T1000 (cell line): ENCODE measurements at places on chromosomes 6 and 20.

GRCh38 chr20:61449916-61450315 is 197.9 kb downstream of the CDH4 start:
- DNase-seq, result no peak

- DNase-seq, result no peak
Measured at GRCh38 chr20:50191544-50192363, 1.1 kb downstream of the CEBPB start.

DNA sequence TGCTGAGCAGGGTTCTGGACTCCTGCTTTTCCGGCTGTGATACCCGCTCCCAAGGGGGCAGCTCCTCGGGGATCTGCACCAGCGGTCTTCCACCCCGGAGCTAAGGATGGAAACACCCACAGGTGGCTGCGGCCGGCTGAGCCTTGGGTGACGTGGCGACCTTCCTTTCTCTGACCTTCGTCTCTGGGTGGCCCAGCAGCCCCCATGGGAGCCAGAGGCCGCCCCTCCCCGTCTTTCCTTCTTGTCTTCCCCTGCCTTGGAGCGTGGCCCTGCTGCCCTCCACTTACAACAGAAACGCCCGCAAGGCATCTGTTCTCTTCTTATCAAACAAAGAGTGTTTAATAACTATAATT is 405.7 kb downstream of the TAF4 start:
- DNase-seq, result no peak

DNA sequence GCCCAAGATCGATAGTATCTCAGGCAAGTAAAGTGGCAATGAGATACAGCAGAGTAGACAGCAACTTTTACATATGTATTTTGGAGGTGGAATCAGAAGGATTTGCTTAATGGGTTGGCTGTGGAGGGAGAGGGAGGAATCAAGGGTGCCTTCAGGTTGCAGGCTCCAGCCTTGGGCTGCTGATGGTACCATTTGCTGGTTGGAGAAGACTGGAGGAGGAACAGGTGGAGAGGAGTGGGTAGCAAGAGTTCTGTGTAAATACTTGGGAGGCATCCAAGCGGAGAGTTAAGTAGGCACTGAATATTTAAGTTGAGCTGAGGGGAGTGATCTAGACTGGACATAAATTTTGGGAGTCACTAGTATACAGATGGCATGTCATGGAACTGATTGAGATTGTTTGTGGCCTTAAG is 5.2 kb downstream of the BICRAL start:
- DNase-seq, result no peak

DNA sequence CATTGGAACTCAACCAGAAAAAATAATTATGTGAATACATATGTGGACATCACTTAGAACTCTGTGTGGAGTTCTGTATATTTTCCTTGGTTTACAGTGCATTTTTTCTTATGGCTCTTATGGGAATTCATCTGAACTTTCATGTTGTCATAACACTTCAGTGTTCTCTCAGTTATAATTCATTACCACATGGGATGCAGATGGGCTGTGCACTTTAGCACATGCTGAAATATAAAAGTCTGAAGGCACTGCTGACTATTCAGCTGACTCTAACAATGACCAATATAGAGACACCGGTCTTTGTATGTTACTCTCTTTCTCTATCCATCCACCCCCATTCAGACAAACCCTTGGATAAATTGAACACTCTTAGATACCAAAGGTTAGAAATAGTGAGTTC is 29.3 kb downstream of the GRIK2 start:
- DNase-seq, result no peak

- peak; percentile 15 for DNase-seq
Measured at GRCh38 chr6:143368426-143368825, 82.1 kb downstream of the ADAT2 start.

GRCh38 chr20:2402271-2402980 is 21.7 kb downstream of the TGM6 start:
- DNase-seq, result no peak

DNA sequence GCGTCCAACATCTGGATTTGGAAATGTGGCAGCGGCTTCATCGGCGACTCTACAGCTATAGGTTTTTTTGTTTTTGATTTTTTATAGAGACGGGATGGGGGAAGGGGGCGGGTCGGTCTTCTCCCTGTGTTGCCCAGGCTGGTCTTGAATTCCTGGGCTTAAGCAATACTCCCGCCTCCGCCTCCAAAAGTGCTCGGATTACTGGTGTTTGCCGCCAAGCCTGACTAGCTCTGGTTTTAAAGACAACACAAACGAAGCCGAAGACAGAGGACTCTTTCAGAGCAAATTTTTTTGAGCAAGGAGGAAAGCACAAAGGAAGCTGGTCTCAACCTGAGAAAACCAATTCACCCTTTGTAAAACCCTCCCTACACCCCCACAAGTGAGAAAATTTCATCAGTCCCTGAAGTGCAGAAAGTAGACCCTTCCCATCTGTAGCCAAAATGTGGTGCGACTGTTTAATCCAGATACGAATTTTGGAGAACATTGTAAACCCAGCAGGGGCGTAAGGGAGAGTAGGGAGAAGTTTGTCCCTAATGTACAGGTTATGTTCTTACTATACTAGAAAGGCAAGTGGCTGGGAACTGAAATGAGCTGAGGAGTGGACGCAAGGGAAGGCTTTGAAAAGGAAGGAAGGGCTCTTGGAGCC is 185.9 kb downstream of the TRIM27 start:
- no peak for DNase-seq

DNA sequence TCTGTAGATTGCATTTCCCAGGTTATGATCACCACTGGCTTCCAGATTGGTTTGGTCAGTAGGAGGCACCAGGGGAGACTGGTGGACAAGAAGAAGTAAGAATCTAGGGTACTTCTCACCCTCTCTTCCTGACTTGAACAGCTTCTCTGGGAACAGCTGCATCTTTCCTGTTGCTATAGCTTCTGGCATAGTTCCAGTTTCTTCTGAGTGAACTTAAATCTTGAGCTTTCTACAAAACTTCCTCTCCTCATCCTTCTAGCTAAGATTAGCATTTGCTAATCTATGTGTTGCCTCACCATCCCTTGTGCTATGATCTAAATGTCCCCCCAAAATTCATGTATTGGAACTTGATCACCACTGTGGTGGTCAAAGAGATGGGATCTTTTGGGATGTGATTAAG is 724.6 kb downstream of the UTRN start:
- DNase-seq, result no peak

DNA sequence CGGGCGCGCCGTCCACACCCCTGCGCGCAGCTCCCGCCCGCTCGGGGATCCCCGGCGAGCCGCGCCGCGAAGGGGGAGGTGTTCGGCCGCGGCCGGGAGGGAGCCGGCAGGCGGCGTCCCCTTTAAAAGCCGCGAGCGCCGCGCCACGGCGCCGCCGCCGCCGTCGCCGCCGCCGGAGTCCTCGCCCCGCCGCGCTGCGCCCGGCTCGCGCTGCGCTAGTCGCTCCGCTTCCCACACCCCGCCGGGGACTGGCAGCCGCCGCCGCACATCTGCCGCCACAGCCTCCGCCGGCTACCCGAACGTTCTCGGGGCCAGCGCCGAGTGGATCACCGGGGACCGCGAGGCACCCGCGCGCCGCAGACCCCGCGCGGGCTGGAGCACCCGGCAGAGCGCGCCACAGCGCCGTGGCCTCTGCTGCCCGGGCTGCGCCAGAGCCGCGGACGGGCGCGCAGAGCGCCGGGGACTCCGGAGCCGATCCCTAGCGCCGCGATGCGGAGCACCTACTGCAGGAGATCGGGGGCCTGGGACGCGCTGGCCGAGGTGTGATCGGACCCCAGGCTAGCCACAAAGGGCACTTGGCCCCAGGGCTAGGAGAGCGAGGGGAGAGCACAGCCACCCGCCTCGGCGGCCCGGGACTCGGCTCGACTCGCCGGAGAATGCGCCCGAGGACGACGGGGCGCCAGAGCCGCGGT is at the start of gene BMP2:
Gene BMP2 (plus strand): TSS at position 151 of the 692 bp plus-strand sequence. CDS start 2,441 bp downstream, outside the sequence.
- DNase-seq, result peak; percentile 56

- DNase-seq, result no peak
Measured at GRCh38 chr6:48628316-48628715, 517.3 kb upstream of the PTCHD4 start.

DNA sequence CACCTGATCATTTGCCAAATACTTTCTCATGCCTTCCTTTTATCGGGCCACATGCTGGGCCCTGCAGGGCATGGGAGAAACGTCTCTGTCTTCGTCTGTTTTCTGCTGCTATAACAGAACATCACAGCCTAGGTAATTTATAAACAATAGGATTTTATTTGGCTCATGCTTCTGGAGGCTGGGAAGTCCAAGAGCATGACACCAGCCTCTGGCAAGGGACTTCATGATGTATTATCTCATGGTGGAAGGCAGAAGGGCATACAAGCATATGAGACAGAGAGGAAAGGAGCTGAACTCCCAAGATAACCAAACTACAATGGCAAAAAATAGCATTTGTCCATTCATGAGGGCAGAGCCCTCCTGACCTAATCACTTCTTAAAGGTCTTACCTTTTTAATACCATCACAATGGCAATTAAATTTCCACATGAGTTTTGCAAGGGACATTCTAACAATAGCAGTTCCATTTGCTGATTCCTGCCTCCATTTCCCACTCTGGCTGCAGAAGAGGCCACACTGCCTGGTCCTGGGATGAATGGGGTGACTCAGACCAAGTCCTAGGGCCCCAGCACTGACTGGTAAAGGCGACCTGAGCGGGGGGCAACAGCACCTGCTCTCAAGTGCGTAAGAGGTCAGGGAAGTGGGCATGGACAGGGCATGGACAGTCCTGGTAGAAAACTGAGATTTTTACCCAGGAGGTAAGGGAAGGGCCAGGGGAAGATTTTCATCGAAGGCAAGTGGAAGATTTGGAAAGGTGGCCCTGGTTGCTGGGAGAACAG is 5.1 kb upstream of the ZBP1 start:
- no peak for DNase-seq

GRCh38 chr6:138397128-138398122 is 6.6 kb upstream of the HEBP2 start:
- DNase-seq, result no peak

DNA sequence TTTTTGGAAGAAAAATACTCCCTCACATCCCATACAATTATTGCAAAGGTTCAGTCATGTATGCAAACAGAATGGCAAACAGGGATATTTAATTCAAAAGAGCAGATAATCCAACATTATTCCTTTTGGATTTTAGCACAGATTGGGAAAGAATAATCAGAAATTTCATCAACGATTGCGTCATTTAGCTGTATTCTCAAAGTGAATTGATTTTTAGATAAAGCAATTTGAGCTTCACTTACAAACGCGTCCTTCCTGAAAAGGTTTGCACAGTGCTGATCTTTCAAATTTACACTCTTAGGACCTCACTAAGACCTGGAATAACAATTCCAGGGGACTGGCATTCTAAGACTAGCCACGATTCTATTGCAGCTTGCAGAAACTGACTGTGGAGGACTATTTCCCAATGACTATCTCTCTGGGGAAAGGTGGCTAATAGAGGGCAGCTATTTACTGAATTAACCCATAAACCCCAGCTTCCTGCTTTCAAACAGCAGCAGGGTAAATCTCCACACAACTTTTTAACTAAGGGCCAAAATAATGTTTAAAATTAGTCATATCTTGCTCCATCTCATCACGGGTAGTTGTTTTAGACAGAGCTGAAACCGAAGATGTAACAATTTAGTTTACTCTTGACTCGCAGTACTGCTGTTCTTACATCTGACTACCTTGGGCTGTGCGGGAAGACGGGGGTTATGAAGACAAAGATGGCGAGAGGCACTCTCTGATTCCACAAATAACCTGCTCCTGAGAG is 131.2 kb upstream of the FAM184A start:
- no peak for DNase-seq

GRCh38 chr20:1566701-1567100 is 9.2 kb upstream of the SIRPD start:
- peak; percentile 39 for DNase-seq

- DNase-seq, result no peak
Measured at GRCh38 chr6:8047541-8048292, 16.5 kb downstream of the BLOC1S5 start.

GRCh38 chr6:29709188-29709587 is 14.0 kb upstream of the HLA-F start:
- no peak for DNase-seq
